ENCODE measurements at places on chromosomes 4 and X.

GRCh38 chr4:96093563-96093962 is 253.7 kb downstream of the PDHA2 start:
- DNase-seq: no peak

DNA sequence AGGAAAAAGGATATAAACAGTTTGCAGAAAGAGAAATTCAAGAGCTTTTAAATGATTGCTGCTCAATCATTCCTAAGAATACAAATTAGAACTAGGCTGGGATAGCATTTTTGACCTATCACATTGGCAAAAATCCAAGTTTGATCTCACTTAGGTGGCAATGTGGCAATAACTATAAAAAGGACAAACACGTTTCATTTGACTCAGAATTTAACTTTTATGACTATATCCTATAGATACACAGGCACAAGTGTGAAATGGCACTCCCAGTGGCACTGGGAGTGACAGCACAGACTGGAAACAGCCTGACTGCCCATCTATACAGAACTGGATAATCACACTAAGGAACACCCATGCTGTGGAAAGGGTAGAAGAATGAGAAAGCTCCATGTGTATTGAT is 11.1 kb downstream of the CENPU start:
- no peak for DNase-seq

- DNase-seq: no peak
These were observed 128.2 kb upstream of the WDFY3 start for GRCh38 chr4:85094735-85095134.

GRCh38 chr4:146183209-146183608 is 7.7 kb downstream of the LSM6 start:
- no peak for DNase-seq

- no peak for DNase-seq
These were observed 54.1 kb downstream of the TLR10 start for GRCh38 chr4:38728631-38729141.

DNA sequence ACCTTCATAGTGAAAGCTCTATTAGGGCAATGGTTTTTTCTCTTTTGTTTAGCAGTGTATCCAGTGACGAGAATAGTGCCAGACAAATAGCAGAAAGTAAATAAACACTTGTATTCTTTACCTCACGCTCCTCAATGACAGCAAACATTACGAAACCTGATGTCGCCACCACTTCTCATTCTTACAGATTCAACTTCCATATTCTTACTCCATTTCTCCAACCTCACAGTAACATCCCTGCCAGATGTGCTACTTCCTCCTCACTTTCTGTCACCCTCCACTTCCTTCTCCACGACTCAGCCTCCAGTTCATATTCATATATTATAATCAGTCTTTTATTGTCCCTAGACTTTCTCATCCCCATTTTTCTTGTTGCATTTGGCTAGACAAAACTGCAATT is 1956.2 kb upstream of the AGA start:
- DNase-seq: no peak

DNA sequence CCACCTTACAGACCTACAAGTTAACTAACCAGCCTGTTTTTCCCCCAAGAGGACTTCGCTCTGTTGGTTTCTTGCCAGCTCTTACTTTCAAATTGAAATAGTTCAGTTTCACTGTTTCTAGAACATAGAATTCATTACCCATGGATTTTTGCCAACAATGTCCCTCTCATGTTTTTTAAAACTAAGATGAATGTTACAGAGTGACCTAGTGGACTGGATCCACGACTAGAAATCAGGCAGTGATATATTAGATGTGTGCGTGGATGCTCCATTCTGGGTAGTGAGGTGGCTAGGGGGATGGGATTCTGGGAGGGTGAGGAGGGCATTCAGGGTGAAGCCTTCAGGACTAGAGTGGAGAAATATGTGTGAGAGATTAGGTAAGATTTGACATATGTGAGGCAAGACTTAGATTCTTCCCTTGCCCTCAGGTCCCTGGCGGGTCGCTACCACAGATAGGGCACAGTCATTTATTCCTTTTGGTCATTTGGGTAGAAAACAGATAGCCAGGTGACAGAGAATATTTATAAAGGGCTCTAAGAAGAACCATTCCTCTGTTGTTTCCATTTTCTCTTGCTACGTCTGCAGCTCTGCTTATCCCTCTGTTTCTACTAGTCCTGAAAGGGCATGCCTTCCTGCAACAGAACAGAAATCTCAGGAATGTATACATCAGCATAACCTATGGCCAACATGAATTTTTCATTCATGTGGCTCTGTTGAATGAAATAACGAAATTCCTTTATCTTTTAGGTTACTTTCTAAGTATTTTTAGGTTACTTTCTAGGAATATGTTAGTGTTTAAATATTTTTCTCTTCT is 15.4 kb upstream of the JADE1 start:
- DNase-seq: no peak

DNA sequence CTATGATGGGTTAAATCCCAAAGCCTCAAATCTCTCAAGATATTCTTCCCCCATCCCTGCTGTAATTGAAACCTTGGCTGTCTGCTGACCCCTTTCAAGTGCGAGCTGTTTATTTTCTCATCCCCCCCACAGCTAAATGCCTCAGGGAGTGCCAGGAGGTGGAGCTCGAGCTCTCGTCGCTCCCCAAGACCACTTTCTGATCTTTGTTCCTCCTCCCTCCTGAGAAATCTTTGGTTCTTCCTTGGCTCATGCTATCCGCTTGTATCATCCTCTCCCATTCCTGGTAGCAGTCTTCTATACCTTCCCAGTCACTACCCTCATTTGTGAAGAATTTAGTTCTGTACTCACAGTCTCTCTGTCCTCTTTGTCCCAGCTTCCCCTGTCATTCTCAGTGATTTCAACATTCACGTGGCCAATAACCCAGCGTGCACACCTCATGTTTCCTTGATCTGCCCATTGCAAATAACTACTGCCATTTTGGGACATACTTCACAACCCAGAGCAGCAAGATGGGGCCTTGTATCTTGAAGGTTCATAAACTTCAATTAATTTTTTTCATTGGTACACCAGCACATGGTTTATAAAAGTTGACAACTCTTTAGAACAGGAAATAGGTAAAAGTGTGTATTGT is 9.2 kb upstream of the SLC25A43 start:
- DNase-seq: no peak
